ENCODE measurements at places on chromosomes 2 and 18.

DNA sequence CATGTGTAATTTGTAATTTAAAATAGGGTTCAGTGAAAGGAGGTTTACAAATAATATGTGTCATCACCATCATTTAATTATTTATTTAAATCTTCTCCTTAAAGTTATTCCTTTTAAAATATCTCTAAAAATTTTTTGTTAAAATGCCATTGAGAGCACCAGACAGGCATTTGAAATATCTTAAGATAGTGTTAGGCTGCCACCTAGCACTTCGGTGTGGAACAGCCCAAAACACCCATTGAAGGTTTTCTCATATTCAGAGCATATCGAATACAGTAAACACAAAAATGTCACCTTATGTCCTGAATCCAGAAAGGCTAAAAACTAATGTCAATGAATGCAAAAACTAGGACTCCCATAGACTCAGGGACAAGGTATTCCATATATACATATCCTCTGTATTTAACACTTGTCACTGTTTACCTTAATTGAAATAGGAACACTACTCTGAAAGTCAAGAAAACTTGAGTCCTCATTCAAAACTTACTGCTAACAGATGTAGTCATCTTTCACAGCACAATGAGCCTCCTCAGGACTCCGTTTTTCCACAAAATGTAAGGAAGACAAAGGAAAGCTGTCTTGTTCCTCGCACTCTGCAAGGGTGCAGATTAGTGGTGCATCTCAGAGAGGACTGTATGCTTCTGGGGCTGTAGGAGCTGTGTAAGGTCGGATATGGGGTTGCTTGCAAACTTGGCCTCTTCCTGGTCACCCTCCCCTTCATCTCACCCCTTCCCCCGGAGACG lies 329.5 kb downstream of the PAX3 start:
- peak; percentile 50 for DNase-seq

GRCh38 chr18:26978812-26979341 lies 113.4 kb upstream of the AQP4 start:
- no peak for DNase-seq

GRCh38 chr2:158089322-158089721 lies 12.4 kb upstream of the UPP2 start:
- no peak for DNase-seq

DNA sequence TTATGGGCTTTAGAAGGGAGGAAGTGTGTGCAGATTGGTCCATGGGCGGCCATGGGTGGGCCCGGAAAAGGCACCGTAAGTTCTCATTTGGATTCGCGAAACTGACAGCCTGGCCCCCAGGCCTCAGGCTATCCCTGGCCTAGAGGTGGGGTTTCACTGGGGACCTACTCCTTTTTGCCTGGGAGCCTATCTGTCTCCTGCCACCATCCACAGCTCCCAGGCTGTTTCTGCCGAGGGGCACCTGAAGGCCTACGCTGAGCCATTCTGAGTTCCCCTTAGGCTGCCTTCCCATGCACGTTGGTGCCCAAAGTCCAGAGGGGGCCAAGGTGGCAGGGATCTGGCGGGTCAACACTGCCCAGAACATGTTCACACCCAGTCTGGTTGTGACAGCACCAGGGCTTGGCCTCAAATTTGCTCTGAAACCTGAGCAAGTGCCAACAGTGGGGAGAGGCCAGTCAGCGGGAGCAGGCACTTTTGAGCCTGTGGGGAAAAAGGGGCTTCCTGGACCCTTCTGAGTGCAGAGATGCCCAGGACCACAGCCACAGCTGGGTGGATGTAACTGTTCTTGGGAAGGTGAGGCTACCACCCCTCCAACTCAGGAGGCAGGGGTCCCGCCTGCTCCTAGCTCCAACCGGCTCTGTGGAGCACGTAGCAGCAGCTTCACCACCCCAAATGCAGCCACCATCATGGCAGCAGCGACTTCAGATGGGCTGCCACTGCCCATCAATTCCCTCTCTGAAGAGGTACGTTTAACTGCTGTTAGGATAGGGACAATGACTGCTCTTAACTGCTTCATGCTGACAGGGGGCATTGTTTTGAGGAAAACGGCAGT lies 73.6 kb upstream of the ZNF804A start:
- no peak for DNase-seq

DNA sequence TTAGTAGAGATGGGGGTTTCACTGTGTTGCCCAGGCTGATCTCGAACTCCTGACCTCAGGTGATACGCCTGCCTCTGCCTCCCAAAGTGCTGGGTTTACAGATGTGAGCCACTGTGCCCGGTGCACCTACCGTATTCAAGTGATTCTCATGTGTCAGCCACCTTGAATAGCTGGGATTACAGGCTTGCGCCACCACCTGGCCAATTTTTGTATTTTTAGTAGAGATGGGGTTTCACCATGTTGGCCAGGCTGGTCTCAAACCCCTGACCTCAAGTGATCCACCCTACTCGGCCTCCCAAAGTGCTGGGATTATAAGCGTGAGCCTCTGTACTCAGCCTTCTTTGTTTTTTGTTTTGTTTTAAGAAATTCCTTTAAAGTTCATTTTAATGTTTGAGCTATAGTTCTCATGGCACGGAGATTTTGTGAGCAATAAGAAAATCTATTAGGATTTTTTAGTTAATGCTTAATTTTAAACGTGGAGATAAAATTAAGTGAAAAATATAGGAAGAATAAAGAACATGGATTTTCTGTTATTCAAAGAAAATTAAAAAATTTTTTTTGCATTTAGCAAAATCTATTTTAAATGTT lies 242.6 kb downstream of the PHLPP1 start:
- DNase-seq: peak; percentile 41
